H4 (cell line): ENCODE measurements at places on chromosomes 16 and 17. TPM values are rescaled to one million over a fixed set of nuclear protein-coding genes. Genes with fewer than 3 reads are reported as not detected.

The RNF43 gene
- total RNA-seq = 1.8 and 2.1 TPM in 2 replicates

The PFAS gene
- total RNA-seq = 13.5 and 18.4 TPM in 2 replicates

The TBC1D16 gene
- total RNA-seq = 26.3 and 26.6 TPM in 2 replicates

The SPG7 gene
- total RNA-seq = 45.0 and 46.7 TPM in 2 replicates

The PPL gene
- total RNA-seq = 0.10 and 0.18 TPM in 2 replicates

The MXRA7 gene
- 149 and 167 TPM in 2 replicates for total RNA-seq

The TOM1L1 gene
- 51.0 and 70.0 TPM in 2 replicates for total RNA-seq

The HBA1 gene
- total RNA-seq = not detected in 2 replicates

The SMPD3 gene
- not detected in 2 replicates for total RNA-seq

The FN3K gene
- total RNA-seq = 0.16 TPM in 1 of 2 replicates, not detected in the other

The MT2A gene
- total RNA-seq = 98.0 and 122 TPM in 2 replicates

The CLEC10A gene
- total RNA-seq = not detected in 2 replicates
